ENCODE measurements at places on chromosomes 5 and 9.

- no peak for DNase-seq
Observed at GRCh38 chr5:6448622-6449464, at the start of gene UBE2QL1. UBE2QL1 (plus strand) TSS chr5:6448859; CDS start chr5:6448894, 35 bp downstream.

DNA sequence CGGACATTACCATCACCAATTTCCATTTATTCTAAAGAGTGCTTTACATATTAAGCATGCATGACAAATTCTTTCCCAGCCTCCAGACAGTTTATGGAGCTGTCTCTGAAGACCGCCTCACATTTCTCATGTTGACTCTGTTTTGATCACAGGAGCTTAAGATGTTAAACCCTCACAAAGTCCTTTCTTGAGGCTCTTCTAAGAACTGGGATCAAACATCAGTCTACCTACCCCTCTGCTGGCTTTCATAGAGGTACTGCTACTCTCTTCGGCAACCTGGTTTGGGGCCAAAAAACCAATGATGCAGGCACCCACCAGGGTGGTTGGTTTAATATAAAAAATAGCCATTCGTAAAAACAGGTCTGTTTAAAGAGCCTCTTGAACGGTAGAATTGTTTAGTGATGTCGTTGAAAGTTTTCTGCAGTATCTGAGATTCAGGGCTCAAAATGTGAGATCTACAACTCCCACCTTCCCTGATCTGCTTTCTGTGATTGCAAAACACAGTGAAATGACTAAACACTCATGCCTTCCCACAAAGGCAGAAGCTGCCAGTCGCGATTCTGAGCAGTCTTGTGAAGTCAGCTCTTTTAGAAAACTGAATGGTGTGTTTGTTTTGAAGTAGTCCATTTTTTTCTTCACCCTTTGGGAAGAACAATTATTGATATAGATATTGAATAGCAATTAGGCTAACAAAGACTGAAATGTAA, 3.5 kb downstream of the RXFP3 start:
- DNase-seq = no peak

GRCh38 chr9:37504605-37505004, 18.9 kb downstream of the POLR1E start:
- no peak for DNase-seq

DNA sequence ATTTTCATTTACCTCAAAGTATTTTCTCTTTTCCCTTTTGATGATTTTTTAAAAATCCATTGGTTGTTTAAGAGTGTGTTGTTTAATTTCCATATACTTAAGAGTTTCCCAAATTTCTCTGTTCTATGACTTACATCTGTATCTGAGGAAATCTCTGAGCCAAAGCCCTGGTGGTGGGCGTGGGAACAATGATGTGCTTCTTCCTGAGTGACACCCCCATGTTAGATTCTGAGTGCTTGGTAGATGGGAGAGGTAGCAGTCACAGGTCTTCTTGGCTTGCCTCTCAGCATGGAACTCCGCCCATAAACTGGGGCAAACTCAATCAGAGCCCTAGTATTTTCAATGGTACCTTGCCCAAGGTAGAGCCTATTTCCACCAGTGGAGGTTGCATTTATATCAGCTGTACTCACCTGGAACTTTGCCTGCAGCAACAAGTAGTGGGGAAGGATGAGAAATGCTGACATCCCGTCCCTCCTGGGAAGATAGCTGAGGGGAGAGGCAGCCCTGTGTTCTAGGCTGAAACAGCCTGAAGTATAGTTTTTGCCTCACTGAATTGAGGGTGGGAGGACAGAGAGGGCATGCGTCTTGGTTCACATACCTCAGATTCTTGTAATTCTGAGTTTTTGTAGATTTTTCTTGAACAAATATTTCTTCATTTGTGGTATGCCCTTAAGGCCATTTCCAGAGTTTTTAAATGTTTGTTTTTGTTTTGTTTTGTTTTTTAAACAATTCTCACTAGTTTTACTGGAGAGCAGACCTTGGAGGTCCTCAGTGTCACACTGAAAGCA, 26.4 kb downstream of the C9orf43 start:
- DNase-seq = no peak

GRCh38 chr5:72066705-72067107, 40.6 kb upstream of the MAP1B start:
- DNase-seq = no peak

GRCh38 chr5:53501054-53501453, 20.6 kb downstream of the FST start:
- no peak for DNase-seq

DNA sequence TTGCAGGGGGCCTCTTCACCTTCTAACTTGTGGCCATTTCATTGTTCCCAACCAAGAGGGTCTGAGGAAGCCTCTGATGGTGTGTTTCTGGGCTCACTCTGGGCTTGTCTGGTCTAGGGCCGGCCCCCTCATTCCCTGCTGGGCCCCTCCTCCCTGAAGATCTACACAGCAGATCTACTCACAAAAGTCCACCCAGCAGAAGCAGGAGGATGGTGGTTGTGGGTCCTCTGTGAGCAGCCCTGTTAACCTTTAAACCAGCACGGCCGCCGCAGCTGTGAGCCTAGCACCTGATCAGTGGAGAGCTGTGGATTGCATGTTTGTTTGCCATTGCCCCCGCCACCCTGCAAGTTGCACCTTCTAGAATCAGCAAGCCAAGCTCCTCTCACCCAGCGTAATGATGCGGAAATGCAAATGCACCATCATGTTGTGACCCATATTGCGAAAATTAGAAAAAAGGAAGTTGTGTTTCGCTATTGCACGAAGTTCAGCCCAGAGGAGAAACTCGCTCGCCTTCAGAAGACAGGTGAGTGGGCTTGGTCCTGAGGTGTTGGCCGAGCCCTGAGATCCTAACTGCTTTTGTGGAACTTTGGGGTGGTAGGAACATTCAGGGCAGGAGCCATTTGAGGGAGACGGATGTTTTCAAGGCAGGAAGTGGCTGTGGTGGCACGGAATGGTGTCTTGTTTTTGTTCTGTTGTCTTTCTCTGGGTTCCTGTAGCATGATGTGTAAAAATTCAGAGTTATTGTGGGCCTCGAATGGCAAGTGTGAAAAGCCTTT, 16.7 kb downstream of the FGD3 start:
- DNase-seq = peak; percentile 71

DNA sequence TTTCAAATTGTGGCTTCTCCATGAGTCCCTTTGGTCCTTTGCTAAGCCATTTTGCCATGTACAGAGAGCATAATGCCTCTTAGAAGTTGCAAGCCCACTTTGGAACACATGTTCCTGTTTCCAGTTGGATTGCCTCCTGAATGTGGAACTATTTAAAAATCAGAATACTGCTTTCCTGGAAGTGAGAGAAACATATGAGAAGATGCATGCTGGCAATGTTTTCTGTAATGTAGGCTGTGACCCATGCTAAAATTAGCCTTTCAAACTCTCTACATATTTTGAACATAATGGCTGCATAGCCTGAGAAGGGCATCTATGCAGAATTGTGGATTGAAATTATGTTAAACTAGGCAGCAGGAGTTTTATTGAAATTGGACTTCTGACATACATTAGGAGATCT, 175.5 kb upstream of the PAPPA start:
- DNase-seq = no peak

GRCh38 chr5:60802986-60803385, 41.1 kb downstream of the ELOVL7 start:
- DNase-seq = no peak

All from activated naive CD4-positive, alpha-beta T cell (primary cell).